Activated CD8-positive, alpha-beta memory T cell treated with anti-CD3 and anti-CD28 coated beads for 36 hours (primary cell): ENCODE measurements at places on chromosomes 3 and 15. TPM values are rescaled to one million over a fixed set of nuclear protein-coding genes. Genes with fewer than 3 reads are reported as not detected.

The ESYT3 gene
- 0.13 TPM for total RNA-seq

The RCCD1 gene
- 24.3 TPM for total RNA-seq

The CHRNA5 gene
- 10.5 TPM for total RNA-seq

The SCG5 gene
- 0.70 TPM for total RNA-seq

The HYAL1 gene
- total RNA-seq: not detected

The RBMS3 gene
- 0.48 TPM for total RNA-seq

The TMEM40 gene
- not detected for total RNA-seq

The PODXL2 gene
- total RNA-seq: 1.5 TPM

The BDH1 gene
- 73.8 TPM for total RNA-seq

The ASB14 gene
- total RNA-seq: not detected

The PLA2G4B gene
- total RNA-seq: 4.5 TPM

The CYP1A1 gene
- total RNA-seq: 1.0 TPM

The LIPH gene
- not detected for total RNA-seq

The THRB gene
- total RNA-seq: not detected

The IMPG2 gene
- 0.06 TPM for total RNA-seq

The LRRK1 gene
- 0.44 TPM for total RNA-seq

The HAUS2 gene
- total RNA-seq: 54.8 TPM

The CYP8B1 gene
- total RNA-seq: not detected

The CFAP92 gene
- 0.06 TPM for total RNA-seq

The KNG1 gene
- not detected for total RNA-seq

The GRM2 gene
- 0.11 TPM for total RNA-seq

The ZFAND6 gene
- total RNA-seq: 24.4 TPM

The CPNE4 gene
- not detected for total RNA-seq

The GADL1 gene
- not detected for total RNA-seq

The DAZL gene
- 0.08 TPM for total RNA-seq

The SPATA12 gene
- not detected for total RNA-seq

The CXCR6 gene
- 8.0 TPM for total RNA-seq

The SCG3 gene
- not detected for total RNA-seq

The CA12 gene
- total RNA-seq: not detected

The SUMF1 gene
- 9.2 TPM for total RNA-seq

The MORC1 gene
- total RNA-seq: not detected

The BCL2A1 gene
- total RNA-seq: 79.6 TPM

The IGF2BP2 gene
- 0.32 TPM for total RNA-seq

The SENP8 gene
- 3.0 TPM for total RNA-seq

The ITIH1 gene
- not detected for total RNA-seq

The UBA7 gene
- total RNA-seq: 42.2 TPM

The CCDC13 gene
- 0.42 TPM for total RNA-seq

The ITIH3 gene
- total RNA-seq: not detected
